ENCODE measurements at places on chromosomes 7 and 10. TPM values are rescaled to one million over a fixed set of nuclear protein-coding genes. Genes with fewer than 3 reads are reported as not detected.

OR2AE1 gene
- not detected for total RNA-seq

GRCh38 chr7:40599836-40600235 is 465.0 kb downstream of the SUGCT start:
- no peak overlapping the region for H3K27ac ChIP-seq
- DNase-seq, result no peak
- H3K4me1 ChIP-seq, result no peaks in the 10 kb centered on the region
- no peaks in the 10 kb centered on the region for H3K36me3 ChIP-seq

DNA sequence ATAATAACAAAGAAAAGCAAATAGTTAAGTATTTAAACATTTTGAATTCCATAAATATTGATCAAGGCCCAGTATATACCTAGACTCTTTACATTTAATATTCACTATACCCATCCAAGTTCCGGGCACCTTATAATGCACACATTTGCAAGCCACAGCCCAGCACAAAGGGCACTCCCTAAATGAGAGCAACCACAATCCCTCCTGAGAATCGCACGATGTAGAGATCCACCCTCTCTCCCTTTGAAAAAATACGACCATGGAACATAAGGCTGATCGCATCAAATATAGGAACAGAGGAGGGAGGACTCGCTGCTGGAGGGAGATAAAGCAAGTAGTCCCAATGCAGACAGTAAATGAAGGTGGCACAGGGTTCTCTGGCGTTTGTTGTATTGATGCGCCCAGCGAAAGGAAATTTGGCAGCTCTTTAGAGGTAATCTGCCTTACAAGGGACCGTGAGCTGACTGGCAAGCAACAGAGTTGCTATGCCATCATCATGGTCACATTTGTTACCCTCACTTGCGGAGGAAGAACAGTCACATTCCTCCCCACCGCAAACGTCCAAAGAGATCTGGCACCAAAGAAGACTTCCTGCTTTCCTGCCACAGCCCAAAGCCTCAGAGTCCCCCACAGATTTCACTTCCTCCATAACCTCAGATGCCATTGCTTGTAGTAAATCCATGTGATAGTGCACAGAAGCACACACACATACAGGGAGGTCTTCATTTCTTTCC is 16.1 kb upstream of the TAS2R40 start:
- no peak overlapping the region for H3K27ac ChIP-seq
- DNase-seq, result peak; percentile 24
- no peaks in the 10 kb centered on the region for H3K4me1 ChIP-seq

ITPRID1 gene
- total RNA-seq, result 3.0 TPM

DLX6 gene
- total RNA-seq, result not detected

ZNF488 gene
- total RNA-seq, result not detected

DNA sequence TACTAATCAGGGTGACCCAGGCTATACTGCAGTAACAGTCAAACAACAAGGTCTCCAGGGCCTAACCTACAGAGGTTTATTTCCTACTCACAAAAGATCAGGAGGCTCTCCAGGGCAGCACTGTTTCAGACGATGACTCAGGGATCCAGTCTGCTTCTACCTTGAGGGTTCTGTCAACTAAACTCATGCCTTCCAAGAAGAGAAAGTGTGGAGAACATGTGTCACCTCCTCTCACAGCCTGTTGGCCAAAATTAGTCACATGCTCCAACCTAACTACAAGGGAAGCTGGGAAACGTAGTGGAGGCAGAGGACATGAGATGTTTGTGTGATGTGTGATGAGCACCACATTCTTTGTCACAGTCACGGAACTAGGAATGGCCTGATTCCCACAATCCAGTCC is 14.7 kb upstream of the INA start:
- H3K4me1 ChIP-seq, result no peaks in the 10 kb centered on the region
- no peaks in the 10 kb centered on the region for H3K36me3 ChIP-seq
- no peak overlapping the region for H3K27ac ChIP-seq
- peaks cover 29% of the 10 kb centered on the region for H3K27me3 ChIP-seq
- H3K4me3 ChIP-seq, result no peak overlapping the region

GRCh38 chr7:154676422-154677073 is 326.4 kb downstream of the PAXIP1 start:
- peak overlapping the region; percentile 64 for H3K27ac ChIP-seq
- DNase-seq, result peak; percentile 87
- H3K4me1 ChIP-seq, result no peaks in the 10 kb centered on the region
- H3K27me3 ChIP-seq, result no peaks in the 10 kb centered on the region
- H3K4me3 ChIP-seq, result no peak overlapping the region
- no peaks in the 10 kb centered on the region for H3K36me3 ChIP-seq

DNA sequence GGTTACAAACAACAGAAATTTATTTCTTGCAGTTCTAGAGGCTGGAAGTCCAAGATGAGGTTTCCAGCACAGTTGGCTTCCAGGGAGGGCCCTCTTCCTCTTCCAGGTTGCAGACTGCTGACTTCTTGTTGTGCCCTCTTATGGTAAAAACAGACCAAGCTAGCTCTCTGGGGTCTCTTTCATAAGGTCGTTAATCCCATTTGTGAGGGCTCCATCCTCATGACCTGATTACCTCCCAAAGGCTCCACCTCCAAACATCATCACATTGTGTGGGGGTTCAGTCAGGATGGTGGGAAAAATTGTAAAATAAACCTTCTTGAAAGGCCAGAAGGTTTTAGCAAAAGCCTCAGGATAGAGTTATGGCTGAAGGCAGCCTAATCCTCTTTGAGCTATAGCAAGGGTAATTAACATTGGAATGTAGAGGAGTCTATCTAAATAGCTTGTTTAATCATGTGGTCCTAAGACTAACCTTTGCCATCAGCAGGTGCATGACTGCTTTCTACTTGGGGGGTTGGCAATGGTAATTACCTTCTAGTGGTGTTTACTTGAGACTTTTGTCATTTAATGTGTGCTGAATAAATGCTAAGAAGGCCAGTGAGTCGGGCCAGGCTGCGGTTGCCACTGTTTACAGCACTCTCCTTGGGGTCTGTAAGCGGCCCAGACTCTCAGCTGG is 80.8 kb downstream of the PPP1R17 start:
- H3K36me3 ChIP-seq, result no peaks in the 10 kb centered on the region
- H3K4me3 ChIP-seq, result no peak overlapping the region
- H3K4me1 ChIP-seq, result no peaks in the 10 kb centered on the region
- no peaks in the 10 kb centered on the region for H3K27me3 ChIP-seq
- DNase-seq, result no peak

GRCh38 chr7:29639386-29639785 is 75.8 kb downstream of the PRR15 start:
- H3K4me1 ChIP-seq, result peaks cover 4% of the 10 kb centered on the region
- no peak for DNase-seq
- no peaks in the 10 kb centered on the region for H3K36me3 ChIP-seq
- H3K27ac ChIP-seq, result no peak overlapping the region

PKD2L1 gene
- total RNA-seq, result not detected

NEBL gene
- 12.3 TPM for total RNA-seq

DNA sequence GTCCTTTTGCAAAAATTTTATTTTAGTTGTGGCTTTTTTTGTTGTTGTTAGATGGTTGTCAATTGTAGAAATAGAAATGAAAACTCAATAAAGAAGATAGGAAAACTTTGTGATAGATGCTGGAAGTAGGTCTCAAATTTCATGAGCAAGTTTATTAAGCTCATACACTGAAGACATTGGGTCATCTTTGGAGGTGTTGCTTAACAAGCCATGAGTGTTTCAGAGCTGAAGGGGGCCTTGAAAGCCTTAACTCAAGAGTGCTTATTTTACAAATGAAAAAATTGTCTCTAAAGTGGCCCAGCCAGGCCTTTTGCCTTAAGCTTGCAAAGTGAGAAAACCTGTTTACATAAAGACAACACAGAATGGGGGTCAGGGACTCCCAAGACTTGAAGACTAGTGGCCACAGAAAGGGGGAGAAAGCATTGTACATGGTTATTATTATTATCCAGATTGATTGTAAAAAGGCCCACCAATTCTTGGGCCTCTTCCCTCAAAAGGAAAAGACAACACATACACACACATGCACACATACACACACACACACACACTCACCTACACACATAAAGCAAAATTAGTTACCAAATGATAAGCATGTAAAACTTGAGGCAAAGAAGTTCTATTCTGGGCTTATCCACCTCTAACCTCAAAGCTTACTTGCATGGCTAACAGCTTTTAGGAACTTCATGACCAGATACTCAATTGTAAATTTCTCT is 49.7 kb upstream of the GLCCI1 start:
- no peak for DNase-seq
- no peak overlapping the region for H3K4me3 ChIP-seq
- peak overlapping the region; percentile 59 for H3K27ac ChIP-seq
- no peaks in the 10 kb centered on the region for H3K36me3 ChIP-seq
- H3K4me1 ChIP-seq, result peaks cover 22% of the 10 kb centered on the region
- no peaks in the 10 kb centered on the region for H3K27me3 ChIP-seq

DNA sequence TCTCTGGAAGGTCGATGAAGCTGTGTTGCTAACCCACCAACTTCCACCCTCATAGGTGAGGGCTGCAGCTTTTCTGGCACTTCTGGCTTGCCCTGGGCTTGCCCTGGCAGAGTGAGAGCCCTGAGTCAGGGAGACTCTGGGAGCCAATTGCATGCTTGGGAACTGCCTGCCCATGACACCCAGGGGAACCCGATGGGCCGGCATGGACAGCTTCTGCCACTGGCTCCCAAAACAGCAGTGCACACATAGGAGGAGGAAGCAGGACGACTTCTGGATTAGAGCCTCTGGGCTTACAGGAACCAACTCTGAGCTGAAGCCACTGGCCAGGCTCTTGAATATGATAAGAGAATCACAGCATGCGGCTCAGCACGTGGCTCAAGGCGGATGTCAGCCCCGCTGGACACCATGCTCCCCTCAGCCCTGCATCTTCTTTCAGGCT is 135.2 kb upstream of the UNC5B start:
- no peak overlapping the region for H3K4me3 ChIP-seq
- H3K36me3 ChIP-seq, result no peaks in the 10 kb centered on the region
- no peaks in the 10 kb centered on the region for H3K27me3 ChIP-seq
- H3K4me1 ChIP-seq, result no peaks in the 10 kb centered on the region

VGF gene
- total RNA-seq, result not detected

HMX3 gene
- total RNA-seq, result 1.2 TPM

DNA sequence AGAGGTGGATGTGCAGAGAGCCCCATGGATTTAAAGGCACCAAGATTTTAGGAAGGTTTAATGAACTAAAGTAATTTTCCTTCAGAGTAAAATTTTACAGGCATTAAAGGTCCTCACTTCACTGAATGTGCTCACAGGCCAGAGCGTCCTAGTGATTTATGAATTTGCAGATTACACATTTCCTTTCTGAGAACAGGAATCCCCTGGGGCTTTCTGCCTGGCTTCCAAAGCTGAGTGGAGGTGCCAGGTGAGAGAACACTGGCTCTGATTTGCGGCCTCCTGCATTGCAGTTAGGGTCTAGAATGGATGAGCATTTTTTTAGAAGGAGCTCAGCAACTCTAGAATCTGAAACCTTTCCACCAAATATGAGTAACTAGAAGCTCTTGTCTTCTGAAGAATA is 194.3 kb downstream of the SORCS3 start:
- no peaks in the 10 kb centered on the region for H3K27me3 ChIP-seq
- H3K4me1 ChIP-seq, result no peaks in the 10 kb centered on the region
- no peaks in the 10 kb centered on the region for H3K36me3 ChIP-seq
- no peak for DNase-seq
- H3K27ac ChIP-seq, result no peak overlapping the region

DNA sequence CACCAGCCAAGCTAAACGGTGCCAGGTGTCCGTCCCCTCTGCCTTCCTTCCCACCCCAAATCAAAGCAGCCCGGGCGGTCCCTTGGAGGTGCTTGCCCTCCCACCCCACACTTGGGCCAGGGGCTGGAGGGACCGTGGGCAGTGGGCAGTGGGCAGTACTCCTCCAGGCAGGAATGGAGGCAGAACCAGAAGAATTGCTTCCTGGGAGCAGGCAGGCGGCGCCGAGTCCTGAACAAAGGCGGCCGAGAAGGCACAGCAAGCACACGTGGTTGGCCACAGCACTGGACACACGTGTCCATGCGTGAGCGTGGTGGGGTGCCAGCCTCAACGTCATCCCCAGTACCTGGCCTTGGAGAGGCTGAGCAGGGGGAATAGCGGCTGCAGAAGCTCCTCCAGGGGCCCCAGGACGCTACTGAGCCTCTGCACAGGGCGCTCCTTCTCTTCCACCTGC is 48.4 kb upstream of the NKX6-2 start:
- DNase-seq, result no peak
- H3K27me3 ChIP-seq, result peaks cover 60% of the 10 kb centered on the region
- H3K4me1 ChIP-seq, result no peaks in the 10 kb centered on the region
- no peak overlapping the region for H3K27ac ChIP-seq
- no peak overlapping the region for H3K4me3 ChIP-seq

DNA sequence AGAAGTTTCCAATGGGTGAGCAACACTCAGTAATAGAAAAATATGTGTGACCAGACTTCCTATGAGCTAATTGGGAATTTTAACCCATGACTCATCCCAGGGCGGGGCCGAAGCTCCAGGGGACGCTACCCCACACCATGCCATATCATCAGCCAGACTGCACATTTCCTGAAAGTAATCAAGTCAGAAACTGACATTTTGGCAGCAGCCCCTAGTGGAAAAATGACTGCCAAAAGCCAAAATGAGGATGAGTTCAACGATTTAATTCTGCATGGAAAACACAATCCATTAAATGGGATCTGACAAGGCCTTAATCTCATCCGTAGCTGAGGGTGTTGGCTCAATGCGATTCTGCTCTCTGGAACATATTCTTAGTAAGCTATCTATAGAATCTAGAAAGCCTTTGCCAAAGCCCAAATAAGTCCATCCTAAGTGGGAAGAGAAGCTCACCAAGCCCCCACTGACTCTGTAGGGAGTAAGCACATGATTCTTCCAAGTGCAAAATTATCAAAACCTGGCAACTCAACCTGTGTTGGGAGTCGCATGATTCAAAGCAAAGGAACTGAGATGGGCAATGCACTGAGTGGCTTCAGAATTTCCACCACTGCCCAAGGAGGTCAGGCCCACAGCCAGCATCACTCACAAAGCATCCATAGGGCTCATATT is 93.1 kb upstream of the PDE1C start:
- no peak overlapping the region for H3K4me3 ChIP-seq
- H3K4me1 ChIP-seq, result no peaks in the 10 kb centered on the region
- peak; percentile 26 for DNase-seq
- no peaks in the 10 kb centered on the region for H3K36me3 ChIP-seq
- peak overlapping the region; percentile 14 for H3K27ac ChIP-seq
- H3K27me3 ChIP-seq, result no peaks in the 10 kb centered on the region

DNA sequence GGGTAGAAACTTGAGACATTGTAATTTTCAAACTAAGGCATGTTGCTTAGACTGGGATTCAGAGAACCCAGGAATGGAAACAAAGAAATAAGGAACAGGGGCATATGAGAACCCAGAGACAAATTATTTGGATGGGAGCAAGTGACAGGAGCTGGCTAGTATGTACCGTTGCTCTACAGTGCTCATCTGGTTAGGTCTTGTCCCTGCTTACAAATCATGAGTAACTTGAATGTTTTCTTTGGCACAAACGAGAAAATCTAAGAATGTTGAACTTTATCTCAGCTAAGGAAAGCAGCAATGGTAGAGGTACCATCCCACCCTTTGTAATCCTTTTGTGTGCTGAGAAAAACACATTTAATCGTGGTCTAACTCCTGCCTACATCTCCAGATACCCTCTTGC is 116.0 kb upstream of the IMMP2L start:
- H3K27me3 ChIP-seq, result no peaks in the 10 kb centered on the region
- no peaks in the 10 kb centered on the region for H3K36me3 ChIP-seq
- no peak for DNase-seq

GRCh38 chr7:94642838-94643653 is 12.9 kb downstream of the SGCE start:
- H3K27ac ChIP-seq, result no peak overlapping the region
- H3K4me1 ChIP-seq, result no peaks in the 10 kb centered on the region
- no peak for DNase-seq

SNX10 gene
- total RNA-seq, result 3.1 TPM

GBX1 gene
- total RNA-seq, result not detected

Measured in transverse colon (tissue), 4 donors.